ENCODE measurements at places on chromosomes 1 and 21.

GRCh38 chr1:2482588-2482987, 6.5 kb downstream of the PLCH2 start:
- no peak for DNase-seq

DNA sequence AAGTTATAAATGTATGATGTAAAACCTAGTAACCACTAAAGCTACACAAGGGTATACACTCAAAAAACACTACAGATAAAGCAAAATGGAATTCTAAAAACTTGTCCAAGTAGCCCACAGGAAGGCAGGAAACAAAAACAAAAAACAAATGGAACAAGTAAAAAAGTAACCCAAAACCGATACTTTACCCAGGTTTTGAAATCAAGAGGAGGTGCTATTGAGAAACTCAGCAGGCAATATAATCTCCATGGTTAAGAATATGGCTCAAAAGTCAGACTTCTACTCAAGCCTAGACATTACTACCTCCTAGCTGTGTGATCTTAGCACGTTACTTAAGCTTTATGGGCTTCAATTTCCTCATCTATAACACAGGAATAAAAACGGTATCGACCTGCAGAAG, 13.3 kb downstream of the RBBP5 start:
- DNase-seq = no peak

DNA sequence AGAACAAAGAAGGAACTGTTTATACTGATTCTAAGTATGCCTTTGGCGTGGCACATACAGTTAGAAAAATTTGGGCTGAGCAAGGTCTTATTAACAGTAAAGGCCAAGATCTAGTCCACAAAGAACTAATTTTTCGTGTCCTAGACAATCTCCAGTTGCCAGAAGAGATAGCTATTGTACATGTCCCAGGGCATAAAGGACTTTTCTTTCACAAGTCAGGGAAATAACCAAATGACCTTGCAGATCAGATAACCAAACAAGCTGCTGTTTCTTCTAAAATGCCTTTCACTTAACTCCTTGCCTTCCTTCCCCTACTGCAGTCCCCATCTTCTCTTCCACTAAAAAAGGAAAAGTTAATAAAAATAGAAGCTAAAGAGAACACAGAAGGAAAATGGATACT, 4.0 kb downstream of the TEX50 start:
- no peak for DNase-seq

- no peak for DNase-seq
Measured at GRCh38 chr21:34133392-34133791, 60.0 kb downstream of the MRPS6 start.

- no peak for DNase-seq
Measured at GRCh38 chr1:175826705-175827104, 83.3 kb upstream of the TNR start.

- DNase-seq = no peak
Measured at GRCh38 chr1:43539726-43540434, 9.2 kb downstream of the PTPRF start.

DNA sequence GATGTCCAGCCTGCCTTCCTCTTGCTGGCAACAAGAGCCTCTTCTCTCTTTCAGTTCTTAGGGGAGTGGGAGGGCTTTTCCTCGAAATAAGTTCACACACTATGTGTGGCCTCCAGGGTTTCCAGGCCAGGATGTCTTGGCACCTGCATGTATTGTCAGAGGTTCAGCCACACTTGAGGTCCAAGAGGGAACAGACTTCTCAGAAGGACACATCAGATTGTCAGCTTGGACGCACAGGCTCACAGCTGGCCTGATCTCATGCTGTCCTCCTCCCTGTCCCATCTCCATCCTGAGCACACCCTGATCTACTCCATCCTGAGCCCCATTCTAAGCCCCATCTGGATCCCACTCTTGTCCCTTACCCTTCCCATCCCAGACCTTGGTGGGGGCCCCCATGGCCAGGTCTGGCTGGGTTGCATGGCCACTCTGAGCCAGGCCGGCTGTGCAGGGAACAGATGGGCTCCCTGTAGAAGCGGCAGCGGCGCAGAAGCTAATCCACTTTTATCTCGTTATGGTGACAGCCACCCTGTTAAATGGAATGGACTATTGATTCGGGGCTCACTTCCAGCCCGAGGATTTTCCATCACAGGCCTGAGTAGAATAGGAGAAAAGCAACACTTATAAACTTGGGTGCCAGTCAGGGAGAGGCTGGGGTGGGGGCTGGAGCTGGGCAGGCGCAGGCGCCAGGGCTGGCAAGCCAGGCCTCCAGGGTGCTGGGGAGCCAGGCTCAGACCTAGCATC, 85.1 kb upstream of the CSF3R start:
- DNase-seq = no peak

DNA sequence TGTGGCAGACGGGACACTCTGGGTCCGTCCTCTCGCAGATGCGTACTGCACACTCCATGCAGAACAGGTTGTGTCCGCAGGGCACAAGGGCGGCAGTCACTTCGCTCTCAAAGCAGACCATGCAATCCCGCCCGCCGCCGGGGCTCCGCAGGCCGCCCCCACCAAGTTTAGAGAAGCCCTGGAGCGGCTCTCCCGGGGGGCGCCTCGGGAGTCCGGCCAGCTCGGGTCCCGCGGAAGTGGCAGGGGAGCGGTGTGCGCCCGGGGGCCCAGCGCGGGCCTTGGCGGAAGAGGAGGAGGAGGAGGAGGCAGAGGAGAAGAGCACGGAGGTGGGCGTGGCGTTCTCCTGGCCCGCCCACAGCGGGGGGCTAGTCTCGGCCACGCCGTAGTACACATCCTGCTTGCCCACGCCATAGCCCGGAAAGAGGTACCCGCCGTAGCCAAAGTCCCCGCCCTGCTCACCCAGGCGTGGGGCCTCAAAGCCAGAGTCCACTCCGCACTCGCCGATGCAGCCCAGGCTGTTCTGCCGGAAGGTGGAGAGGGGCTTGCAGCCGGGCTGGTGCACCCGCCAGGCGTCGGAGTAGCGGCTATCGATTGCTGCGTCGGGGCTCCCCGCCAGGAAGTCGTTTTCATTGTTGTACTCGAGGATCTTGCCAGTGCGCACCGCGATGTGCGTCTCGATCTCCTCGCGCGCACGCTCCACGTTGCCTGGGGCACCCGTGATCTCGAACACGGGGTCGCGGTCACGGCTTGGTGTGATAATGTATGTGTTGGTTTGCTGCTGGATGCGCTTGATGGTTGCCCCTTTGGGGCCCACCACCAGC, 5.4 kb downstream of the MEX3A start:
- DNase-seq = no peak

DNA sequence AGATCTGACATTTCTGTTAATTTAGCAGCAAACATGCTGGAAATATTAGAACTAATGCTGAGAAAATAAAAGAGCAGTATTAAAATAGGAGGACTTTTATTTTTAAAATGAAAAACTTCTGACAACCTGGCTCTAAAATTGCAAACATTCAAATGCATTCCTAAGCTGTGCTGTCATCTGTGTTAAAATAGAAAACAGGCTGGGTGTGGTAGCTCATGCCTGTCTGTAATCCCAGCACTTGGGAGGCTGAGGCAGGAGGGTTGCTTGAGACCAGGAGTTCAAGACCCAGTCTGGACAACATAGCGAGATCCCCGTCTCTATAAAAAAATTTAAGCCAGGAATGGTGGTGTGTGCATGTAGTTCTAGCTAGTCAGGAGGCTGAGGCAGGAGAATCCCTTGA, 44.6 kb downstream of the MIGA1 start:
- DNase-seq = no peak

DNA sequence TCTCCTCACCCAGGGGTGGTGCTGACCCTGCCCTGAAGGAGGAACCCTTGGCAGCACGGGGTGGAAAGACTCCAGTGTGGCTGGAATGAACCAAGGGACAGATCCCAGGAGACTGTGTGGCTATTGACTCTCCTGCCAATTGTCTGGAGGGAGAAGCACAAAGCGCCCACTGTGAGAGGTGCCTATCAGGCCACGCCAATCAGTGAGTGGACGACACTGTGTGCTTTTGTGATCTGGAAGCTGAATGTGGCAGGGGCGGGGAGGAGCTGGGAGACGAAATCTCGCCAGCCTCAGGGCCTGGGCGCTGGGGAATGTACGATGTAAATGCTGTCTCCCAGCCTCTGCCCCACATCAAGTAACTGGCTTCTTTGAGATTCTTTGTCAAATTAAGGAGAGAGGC, 167.1 kb downstream of the ZBTB18 start:
- DNase-seq = no peak

DNA sequence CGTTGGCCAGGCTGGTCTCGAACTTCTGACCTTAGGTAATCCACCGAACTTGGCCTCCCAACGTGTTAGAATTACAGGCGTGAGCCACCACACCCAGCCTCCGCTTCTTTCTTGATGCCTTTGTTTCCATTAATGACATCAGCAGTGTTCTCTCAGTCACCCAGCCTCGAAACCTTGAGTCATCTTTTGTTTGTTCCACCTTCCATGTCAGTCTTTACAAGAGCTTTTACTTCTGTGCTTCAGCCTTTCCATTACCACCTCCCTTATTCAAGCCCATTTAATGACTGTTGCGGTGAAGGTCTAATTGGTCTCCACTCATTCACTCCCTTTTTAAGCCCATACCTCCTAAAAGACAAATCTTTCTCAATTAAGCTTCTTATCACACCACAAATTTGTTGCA, 146.6 kb upstream of the ADGRL2 start:
- no peak for DNase-seq

- no peak for DNase-seq
Measured at GRCh38 chr1:66240491-66241484, 293.2 kb upstream of the SGIP1 start.

- DNase-seq = no peak
Measured at GRCh38 chr1:200238311-200238710, 171.5 kb downstream of the ZNF281 start.

DNA sequence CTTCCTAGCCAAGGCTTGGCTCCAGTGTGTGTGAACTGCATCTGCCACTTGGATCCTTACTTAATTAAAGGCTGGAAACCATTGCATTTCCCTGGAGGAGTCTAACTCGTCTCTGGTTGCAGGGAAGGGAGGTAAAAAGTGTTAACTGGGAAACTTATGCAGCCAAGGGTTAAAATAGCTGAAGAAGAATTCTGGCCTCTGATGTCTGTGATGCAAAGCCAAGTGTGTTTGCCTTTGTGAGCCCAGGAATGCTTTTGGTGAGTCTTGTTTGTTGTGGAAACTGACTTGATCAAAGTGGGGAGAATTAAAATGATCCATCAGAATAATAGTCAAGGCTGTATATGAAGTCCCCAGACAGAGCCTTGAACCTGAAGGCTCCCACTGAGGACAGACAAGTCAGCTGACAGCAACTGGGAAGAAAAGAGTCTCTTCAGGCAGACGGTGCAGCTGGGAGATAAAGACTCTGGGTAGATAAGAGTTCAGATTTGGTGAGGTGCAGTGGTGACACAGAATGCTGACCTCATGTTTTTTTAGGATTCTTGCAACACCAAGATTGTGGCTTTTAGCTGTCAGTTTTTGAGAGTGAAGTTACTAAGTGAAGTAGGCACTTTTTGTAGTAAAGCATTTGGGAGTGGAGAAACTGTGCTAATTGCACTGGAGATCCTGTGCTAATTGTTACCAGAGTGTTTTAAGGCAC, 59.5 kb upstream of the WLS start:
- DNase-seq = no peak

DNA sequence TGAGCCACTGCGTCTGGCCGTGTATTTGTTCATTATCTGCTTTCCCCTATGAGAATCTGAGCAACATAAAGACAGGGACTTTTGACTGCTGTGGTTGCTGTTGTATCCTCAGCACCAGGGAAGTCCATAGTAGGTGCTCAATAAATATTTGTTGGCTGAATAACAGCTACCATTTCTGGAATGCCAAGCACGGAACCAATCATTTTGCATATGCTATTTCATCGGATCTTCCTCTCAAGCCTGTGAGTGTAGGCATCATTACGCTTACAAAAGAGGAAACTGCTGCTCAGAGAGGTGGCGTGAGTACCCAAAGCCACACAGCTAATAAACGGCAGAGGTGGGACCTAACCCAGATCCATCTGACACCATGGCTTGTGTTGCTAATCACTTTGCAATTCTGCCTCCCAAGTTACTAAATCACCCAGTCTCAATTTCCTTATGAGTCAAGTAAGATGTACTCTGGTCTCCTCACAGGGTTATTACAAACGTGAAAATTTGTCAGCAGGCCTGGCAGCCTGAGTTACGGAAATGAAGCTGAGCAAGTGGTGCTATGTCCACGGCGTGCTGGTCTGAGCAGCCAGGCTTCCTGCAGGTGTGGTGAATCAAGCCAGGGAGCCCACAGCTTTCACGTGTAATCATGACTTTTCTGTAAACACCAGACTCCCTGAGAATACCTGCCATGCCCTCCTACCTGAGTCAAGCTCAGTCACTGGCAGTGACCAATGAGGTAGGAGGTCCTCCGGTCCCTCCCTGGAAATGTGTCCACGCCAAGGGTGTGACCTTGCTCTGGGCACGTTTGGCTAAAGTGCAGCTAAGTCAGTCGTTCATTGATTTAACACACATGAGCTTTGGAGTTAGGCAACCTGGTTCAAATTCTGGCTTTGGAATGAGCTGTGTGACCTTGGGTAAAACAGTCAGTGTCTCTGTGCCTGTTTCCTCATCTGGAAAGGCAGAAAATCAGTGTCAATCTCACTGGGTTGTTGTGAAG, 4.8 kb upstream of the RHCE start:
- DNase-seq = no peak

- DNase-seq = no peak
Measured at GRCh38 chr1:81802457-81802706, 1.6 kb downstream of the ADGRL2 start.

- no peak for DNase-seq
Measured at GRCh38 chr1:12454406-12455391, 163.3 kb downstream of the DHRS3 start.

- DNase-seq = no peak
Measured at GRCh38 chr21:27564684-27565301, 597.9 kb upstream of the ADAMTS5 start.

DNA sequence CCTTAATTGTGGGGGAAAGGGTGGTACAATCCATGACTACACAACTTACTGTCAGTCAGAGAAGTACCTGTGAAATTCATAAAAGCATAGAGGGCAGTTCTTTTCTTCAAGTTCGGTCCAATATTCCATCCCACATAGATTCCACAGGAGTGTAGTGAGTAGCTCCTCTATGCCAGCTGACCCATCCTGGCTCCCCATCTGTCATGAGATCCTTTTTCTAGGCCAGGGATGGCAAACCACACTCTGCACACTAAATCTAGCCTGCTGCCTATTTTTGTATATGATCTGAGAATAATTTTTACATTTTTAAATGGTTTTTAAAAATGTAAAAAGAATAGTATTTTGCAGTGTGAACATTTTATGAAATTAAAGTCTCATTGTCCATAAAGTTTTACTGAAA, 107.0 kb upstream of the TSPAN2 start:
- DNase-seq = no peak

DNA sequence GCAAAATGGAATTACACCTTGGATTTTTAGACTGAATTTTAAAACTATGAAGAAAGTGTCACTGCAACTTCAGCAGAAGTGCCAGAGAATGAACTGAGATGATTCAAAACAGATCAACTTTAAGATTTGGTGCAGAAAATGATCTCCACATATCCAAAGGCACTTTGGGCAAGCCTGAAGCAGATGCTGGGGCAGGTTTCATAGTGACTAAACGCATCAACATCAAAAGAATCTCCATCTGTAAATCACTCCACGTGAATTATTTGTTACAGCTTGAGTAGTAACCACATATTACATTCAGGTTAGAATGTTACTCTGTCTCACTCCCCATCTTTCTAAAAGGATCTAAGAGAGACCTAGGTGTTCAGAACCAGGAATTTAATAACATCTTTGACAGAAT, 329.0 kb upstream of the ESRRG start:
- DNase-seq = no peak
